ENCODE measurements at places on chromosomes 12 and 14.

DNA sequence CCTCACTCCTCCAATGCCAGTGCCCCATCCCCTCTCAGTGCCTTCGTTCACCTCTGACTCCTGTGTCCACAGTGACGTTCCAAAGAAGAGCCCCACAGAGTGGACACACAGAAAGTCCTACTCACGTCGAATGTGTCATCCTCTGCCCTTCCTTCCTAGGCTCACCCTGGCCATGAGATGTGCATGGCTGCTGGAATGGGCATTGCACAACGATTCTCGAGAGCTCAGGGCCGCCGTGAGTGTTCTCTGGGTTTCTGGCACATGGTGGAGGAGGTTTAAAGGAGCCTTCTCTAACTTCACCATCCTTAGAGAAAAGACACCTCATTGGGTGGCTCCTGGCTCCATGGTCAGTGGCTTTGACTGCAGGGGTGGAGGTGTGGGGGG, 12.8 kb upstream of the CEP170B start:
- no peak for DNase-seq

GRCh38 chr12:27243006-27243405, 1.1 kb upstream of the STK38L start:
- DNase-seq: no peak

- DNase-seq: no peak
Measured at GRCh38 chr12:131672941-131673887, 37.7 kb upstream of the SFSWAP start.

GRCh38 chr12:122830517-122831214, 4.6 kb upstream of the HIP1R start:
- DNase-seq: no peak

DNA sequence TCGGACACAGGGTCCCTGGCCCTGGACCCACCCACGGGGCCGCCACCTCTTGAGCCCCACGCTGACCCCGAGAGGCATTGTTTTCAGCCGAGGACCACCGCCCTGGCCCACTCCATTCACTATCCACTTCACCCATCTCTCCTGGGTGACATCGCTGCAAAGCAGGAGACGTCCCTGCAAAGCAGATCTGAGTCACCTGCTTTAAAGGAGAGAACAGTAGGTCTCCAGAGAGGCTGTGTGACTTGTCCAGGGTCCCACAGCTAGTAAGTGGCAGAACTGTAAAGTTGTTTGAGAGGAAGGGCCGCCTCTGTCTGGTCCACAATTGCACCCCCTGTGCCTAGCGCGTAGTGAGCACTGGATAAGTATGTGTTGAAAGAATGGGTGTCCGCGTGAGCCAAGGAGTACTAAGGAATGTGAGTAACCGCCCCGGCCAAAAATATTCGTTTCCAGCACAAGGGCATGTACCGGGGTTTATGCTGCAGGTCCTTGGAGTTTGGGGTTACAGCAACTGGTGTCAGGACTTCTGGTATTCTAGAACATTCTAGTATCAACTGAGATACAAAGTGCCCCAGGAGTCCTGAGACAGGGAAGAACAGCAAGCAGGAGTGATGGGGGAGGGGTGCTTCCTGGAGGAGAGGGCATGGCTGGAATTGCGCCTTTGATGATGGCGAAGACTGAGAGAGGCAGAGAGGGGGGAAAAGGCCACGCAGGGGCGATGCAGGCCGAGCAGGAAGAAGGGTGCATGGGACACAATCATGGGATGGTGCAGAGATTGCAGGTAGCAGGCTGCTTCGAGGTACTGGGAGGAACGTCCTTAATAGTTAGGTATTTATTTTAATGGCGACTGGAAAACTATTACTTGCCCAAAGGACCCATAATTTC, 91.1 kb downstream of the SCARB1 start:
- no peak for DNase-seq

DNA sequence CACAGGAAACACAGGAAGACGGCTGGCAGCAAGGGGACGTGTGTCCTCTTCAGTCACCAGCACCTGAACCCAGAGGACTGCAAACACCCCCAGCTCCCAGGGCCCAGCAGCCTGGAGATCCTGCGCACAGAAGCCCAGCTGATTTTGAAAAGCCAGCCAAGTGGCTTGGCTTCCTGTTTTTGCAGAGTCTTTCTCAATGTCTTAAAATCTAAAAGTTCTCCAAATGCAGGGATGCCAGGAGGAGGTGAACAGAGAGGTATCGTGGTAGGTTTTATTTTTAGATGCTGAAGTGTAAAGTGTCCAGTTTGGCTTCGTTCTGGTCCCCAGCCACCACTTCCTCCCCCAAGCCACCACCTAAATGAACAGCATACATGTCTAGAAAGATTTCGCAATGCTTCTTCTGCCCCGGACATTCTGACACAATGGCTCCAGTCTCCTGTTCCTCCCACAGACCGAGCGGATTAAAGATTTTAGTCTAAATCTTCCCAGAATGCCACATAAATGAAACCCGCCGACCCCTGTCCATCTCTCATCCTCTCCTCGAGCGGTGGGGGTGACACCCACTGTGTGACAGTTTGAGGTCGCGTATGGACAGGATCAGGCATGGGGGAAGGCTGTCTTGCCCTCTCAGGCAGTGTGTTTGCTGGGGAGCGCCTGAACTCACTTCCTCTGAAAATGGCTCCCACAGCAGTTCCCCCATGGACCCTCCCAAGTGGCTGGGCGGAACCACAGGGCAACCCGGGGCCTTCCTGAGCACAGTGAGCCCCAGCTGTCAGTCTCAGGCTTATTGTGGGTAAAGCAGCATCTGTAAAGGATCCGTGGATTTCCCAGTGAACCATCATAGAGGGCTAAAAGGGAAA, 41.6 kb downstream of the ITPK1 start:
- no peak for DNase-seq

DNA sequence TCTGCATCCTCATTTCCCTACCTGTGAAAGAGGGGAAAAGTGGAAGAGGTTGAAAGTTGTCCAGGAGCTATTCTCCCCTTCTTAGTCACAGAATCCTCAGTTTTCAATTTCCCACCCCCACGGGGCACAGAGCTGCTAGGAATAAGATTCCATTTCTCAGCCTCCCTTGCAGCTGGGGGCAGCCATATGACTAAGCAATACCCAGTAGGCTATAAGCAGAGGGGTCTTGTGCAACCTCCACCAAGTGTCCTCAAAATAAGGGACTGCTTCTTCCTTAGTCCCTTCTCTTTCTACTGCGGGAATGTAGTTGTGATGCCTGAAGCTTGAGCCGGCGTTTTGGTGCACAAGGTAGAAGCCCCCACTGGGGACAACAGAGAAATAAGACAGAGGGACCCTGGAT, 40.9 kb downstream of the VWF start:
- no peak for DNase-seq

- no peak for DNase-seq
Measured at GRCh38 chr14:44449680-44450079, 57.4 kb downstream of the FSCB start.

DNA sequence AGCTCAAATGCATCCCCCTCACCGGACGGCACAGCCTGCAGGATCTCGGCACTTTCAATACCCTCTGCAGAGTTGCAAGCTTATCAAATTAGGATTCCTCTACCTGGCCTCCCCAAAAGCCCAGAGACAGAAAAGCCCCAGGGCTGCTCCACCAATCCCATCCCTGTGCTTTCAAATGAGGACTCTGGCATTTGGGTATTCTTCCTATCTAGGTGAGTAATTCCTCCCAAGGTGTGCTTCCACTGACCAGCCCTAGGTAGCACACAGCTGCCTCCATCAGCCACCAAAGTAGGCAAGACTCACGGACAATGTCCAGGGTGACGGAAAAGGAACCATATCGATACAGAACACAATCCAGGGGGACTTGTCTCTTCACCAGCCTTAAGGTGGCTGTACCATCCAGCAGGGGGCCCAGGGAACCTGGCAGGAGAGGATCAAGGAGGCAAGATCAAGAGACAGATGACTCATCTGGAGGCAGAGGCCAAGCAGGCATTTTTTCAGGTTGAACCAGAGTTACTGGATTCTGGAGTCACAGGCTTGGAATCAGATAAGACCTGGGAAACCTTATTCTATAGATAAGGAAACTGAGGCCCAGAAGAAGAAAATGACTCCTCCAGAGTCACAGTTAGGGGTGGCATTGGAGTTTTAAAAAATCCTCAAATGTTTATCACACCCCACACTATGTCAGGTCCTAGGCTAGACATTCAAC, 9.9 kb downstream of the PMEL start:
- DNase-seq: peak; percentile 29

- no peak for DNase-seq
Measured at GRCh38 chr12:117749431-117749830, 219.4 kb downstream of the KSR2 start.
